ENCODE measurements at places on chromosomes 5 and 9. TPM values are rescaled to one million over a fixed set of nuclear protein-coding genes. Genes with fewer than 3 reads are reported as not detected.

TYRP1 gene
- 4.0 TPM for total RNA-seq

PCDHGA9 gene
- total RNA-seq = 24.6 TPM

SLCO6A1 gene
- total RNA-seq = not detected

ZNF483 gene
- 41.5 TPM for total RNA-seq

PCDHGC4 gene
- total RNA-seq = 63.2 TPM

FIBCD1 gene
- total RNA-seq = 4.1 TPM

KIF12 gene
- 11.6 TPM for total RNA-seq

INPP5E gene
- 11.1 TPM for total RNA-seq

PCDHB8 gene
- total RNA-seq = 6.9 TPM

TMEM252 gene
- total RNA-seq = not detected

FAM151B gene
- 14.7 TPM for total RNA-seq

PCDHGB6 gene
- 21.7 TPM for total RNA-seq

OTULINL gene
- total RNA-seq = 12.0 TPM

OR1Q1 gene
- total RNA-seq = not detected

SLC23A1 gene
- total RNA-seq = not detected

IGIP gene
- total RNA-seq = 8.3 TPM

ARHGEF37 gene
- 4.6 TPM for total RNA-seq

ADRA1B gene
- total RNA-seq = 0.54 TPM

ACER2 gene
- 7.9 TPM for total RNA-seq

NTRK2 gene
- 159 TPM for total RNA-seq

AGXT2 gene
- not detected for total RNA-seq

ARAP3 gene
- 5.4 TPM for total RNA-seq

DUSP1 gene
- 36.9 TPM for total RNA-seq

CEP120 gene
- 34.8 TPM for total RNA-seq

ADAMTS19 gene
- 6.2 TPM for total RNA-seq

S1PR3 gene
- 13.2 TPM for total RNA-seq

PCDHA9 gene
- total RNA-seq = 22.7 TPM

MAMDC2 gene
- 9.6 TPM for total RNA-seq

CNTNAP3 gene
- 18.4 TPM for total RNA-seq

CDC23 gene
- 33.3 TPM for total RNA-seq

SVEP1 gene
- total RNA-seq = 12.1 TPM

STPG3 gene
- total RNA-seq = not detected

RAB3C gene
- 62.0 TPM for total RNA-seq

EXOSC2 gene
- total RNA-seq = 38.1 TPM

CARTPT gene
- total RNA-seq = not detected

Measured in cerebellum (tissue), 4 donors.